ENCODE measurements at places on chromosomes 2 and 18.

DNA sequence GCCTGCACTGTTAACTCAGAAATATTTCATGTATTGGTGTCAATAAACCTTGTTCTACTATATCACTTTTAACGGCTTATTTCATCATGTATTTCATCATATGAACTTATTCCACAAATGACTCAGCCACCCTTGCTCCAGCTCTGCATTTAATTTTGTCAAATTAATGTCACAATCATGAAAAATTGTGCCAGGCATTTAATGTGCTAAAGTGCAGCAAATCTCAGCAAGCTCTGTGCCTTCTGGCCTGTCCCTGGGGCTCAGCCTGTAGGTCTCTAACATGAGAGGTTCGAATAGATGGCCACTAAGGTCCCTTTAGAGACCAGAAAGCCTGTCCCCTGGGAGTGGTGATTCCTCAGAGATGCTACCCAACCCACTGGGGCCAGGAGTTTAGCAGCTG is 28.6 kb downstream of the BOD1L2 start:
- no peak overlapping the region for H3K27ac ChIP-seq
- H3K4me3 ChIP-seq = no peak overlapping the region
- H3K36me3 ChIP-seq = no peaks in the 10 kb centered on the region
- no peaks in the 10 kb centered on the region for H3K27me3 ChIP-seq
- no peak for DNase-seq
- no peaks in the 10 kb centered on the region for H3K4me1 ChIP-seq

- no peak for DNase-seq
- H3K27me3 ChIP-seq = no peaks in the 10 kb centered on the region
- H3K4me3 ChIP-seq = no peak overlapping the region
- no peak overlapping the region for H3K27ac ChIP-seq
- peaks cover 84% of the 10 kb centered on the region for H3K36me3 ChIP-seq
Observed at GRCh38 chr2:10647441-10647840, 42.3 kb downstream of the NOL10 start.

DNA sequence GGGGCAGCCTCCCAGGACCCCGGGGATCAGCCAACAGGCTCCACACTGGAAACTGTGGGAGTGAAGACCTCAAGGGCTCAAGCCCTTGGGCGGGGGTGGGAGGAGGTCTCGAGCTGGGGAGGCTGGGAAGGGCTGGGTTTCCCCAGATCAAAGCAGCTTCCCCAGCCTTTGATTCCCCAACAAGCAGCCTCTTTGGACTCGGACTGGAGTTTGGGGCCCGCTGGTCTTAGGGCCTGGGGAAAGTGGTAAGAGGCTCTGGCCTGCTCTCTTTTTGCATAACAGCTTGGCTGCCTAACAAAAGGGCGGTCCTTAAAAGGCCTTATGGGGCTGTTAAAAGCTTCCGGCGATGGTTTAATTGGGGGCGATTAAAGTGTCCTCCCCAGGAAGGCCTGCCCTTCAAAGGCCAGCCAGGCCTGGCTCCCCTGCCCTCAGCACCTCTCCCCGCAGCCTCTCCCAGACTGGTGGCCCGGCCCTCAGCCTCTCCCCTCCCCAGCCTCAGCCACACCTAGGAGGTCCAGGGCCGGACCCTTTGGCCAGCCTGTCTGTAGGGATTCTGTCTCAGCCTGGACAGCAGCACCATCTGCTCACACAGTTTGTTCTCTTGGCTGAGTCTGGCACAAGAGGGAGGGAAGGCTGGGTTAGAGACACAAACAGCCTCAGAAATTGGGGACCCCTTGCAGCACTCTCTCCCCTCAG is 39.6 kb downstream of the ZFP36L2 start:
- peaks cover 2% of the 10 kb centered on the region for H3K4me1 ChIP-seq
- no peak for DNase-seq
- no peak overlapping the region for H3K27ac ChIP-seq
- no peak overlapping the region for H3K4me3 ChIP-seq
- H3K27me3 ChIP-seq = no peaks in the 10 kb centered on the region

- H3K27me3 ChIP-seq = no peaks in the 10 kb centered on the region
- H3K4me1 ChIP-seq = no peaks in the 10 kb centered on the region
- no peak overlapping the region for H3K4me3 ChIP-seq
- DNase-seq = no peak
Observed at GRCh38 chr18:30439174-30439573, 603.4 kb downstream of the DSC3 start.

GRCh38 chr2:191051177-191051576 is 37.2 kb upstream of the STAT1 start:
- no peaks in the 10 kb centered on the region for H3K36me3 ChIP-seq
- H3K4me1 ChIP-seq = no peaks in the 10 kb centered on the region
- DNase-seq = no peak
- no peak overlapping the region for H3K27ac ChIP-seq

Data from neuronal stem cell (in vitro differentiated cells).